Progenitor cell of endocrine pancreas (in vitro differentiated cells): ENCODE measurements at places on chromosomes 5 and 9. TPM values are rescaled to one million over a fixed set of nuclear protein-coding genes. Genes with fewer than 3 reads are reported as not detected.
A peak's percentile ranks its signal among the peaks of the same experiment; 100 is the strongest.

- DNase-seq = no peak
- no peaks in the 10 kb centered on the region for H3K4me1 ChIP-seq
- H3K27ac ChIP-seq = no peak overlapping the region
These were observed 98.9 kb downstream of the MELK start for GRCh38 chr9:36671561-36671960.

DNA sequence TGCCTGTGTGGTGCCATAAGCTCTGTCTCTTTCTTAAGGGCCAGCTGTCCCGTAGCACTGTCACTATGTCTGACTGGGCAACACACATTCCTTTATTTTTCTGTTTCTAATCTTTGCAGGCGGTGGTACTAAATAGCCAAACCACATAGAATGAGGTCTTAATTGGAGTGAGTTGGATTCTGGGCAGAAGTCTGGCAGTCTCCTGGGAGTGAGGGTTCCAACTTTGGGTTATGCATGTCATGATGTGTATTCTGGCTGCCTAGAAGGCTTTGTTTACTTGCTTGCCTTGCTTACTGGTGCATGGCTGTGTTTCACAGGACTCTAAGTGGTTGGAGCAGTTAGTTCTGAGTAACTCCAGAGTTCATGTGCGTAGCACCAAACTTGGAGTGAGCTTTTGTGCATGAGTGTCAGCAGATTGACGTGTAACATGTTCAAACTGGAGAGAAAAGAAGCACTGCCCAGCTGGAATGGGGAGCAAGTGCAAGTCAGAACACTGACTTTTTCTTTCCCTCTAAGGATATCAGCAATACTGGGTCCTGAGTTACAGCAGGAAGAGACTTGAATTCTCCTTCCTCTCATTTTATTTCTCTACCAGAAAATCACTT, 185.8 kb downstream of the PCSK1 start:
- H3K36me3 ChIP-seq = peaks cover 2% of the 10 kb centered on the region
- H3K27me3 ChIP-seq = no peaks in the 10 kb centered on the region
- DNase-seq = no peak
- H3K4me1 ChIP-seq = peaks cover 51% of the 10 kb centered on the region
- no peak overlapping the region for H3K4me3 ChIP-seq

- no peak overlapping the region for H3K27ac ChIP-seq
- no peak for DNase-seq
- peaks cover 7% of the 10 kb centered on the region for H3K27me3 ChIP-seq
- no peaks in the 10 kb centered on the region for H3K4me1 ChIP-seq
- no peak overlapping the region for H3K4me3 ChIP-seq
These were observed 162.0 kb upstream of the S1PR3 start for GRCh38 chr9:88829276-88829675.

DNA sequence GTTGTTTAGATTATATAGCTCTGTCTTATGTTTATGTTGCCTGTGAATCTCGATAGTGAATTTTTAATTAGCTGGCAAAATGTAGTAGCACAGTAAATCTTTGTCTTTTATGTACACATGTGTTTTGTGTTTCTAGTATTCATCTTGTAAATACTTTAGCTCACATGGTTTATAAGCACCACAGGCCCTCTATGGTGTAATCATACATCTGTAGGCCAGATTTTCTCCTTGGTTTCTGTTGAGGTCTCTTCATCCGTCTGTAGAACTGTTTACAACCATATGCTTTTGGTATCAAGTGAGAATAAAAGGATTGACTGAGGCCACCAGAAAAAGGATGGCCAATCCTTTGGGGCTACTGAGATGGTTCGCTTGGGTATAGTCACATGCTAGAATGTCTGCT, 45.0 kb downstream of the PRR16 start:
- H3K27ac ChIP-seq = no peak overlapping the region
- no peak for DNase-seq
- no peak overlapping the region for H3K4me3 ChIP-seq
- no peaks in the 10 kb centered on the region for H3K4me1 ChIP-seq
- no peaks in the 10 kb centered on the region for H3K36me3 ChIP-seq

- peak overlapping the region; percentile 47 for H3K27ac ChIP-seq
- no peak for DNase-seq
- no peak overlapping the region for H3K4me3 ChIP-seq
- peaks cover 35% of the 10 kb centered on the region for H3K27me3 ChIP-seq
- H3K4me1 ChIP-seq = peaks cover 8% of the 10 kb centered on the region
- H3K36me3 ChIP-seq = peaks cover 1% of the 10 kb centered on the region
These were observed 32.0 kb downstream of the PLAC8L1 start for GRCh38 chr5:146073239-146073900.

- DNase-seq = no peak
- no peaks in the 10 kb centered on the region for H3K36me3 ChIP-seq
- peaks cover 2% of the 10 kb centered on the region for H3K4me1 ChIP-seq
- H3K4me3 ChIP-seq = no peak overlapping the region
- H3K27ac ChIP-seq = peak overlapping the region; percentile 3
These were observed 64.8 kb downstream of the ATP10B start for GRCh38 chr5:160787240-160787639.

DNA sequence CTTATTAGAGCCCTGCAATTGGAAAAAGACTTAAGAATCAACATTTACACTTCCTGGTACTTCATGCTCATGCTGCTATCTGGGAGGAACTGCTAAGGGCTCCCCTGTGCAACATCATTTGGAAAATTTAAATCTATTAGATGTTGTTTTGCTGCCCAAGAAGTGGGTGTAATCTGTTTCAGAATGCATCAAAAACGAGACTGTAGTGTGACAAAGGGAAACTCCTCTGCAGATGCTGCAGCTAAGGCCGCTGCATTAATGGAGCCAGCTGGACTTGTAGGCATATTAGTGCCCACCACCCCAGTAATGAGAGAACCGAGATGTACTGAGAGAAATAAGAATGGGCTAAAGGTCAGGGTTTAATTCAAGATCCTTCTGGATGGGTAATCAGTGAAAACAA, 11.1 kb upstream of the PAIP1 start:
- peaks cover 2% of the 10 kb centered on the region for H3K4me1 ChIP-seq
- no peak overlapping the region for H3K27ac ChIP-seq
- H3K4me3 ChIP-seq = no peak overlapping the region
- H3K27me3 ChIP-seq = no peaks in the 10 kb centered on the region
- no peak for DNase-seq

DNA sequence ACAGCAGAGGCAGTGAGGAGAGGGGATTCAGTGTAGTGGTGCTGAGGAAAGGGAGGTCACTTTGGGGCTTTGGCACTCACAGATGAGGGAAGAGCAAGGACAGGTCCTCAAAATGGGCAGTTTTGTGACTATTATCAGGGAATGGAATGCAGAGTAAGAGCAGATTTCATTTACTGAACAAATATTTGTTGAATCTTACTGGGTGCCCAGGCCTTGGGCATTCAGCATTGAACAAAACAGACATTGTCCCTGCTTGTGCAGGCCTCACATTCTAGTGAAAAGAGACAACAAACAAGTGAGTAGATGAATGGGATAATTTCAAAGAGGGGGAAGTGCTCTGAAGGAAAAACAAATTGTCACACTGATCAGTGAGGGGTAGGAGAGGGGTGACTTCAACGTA, 404.1 kb downstream of the DMRT2 start:
- H3K4me1 ChIP-seq = peaks cover 20% of the 10 kb centered on the region
- H3K27ac ChIP-seq = peak overlapping the region; percentile 43
- DNase-seq = no peak
- no peaks in the 10 kb centered on the region for H3K27me3 ChIP-seq

- no peak for DNase-seq
- no peak overlapping the region for H3K27ac ChIP-seq
- no peaks in the 10 kb centered on the region for H3K27me3 ChIP-seq
- H3K36me3 ChIP-seq = peaks cover 4% of the 10 kb centered on the region
- no peak overlapping the region for H3K4me3 ChIP-seq
- H3K4me1 ChIP-seq = peaks cover 2% of the 10 kb centered on the region
These were observed 150.6 kb upstream of the ATP10B start for GRCh38 chr5:161002571-161003074.

- H3K27me3 ChIP-seq = no peaks in the 10 kb centered on the region
- H3K4me3 ChIP-seq = no peak overlapping the region
- no peaks in the 10 kb centered on the region for H3K36me3 ChIP-seq
- DNase-seq = no peak
- H3K4me1 ChIP-seq = no peaks in the 10 kb centered on the region
These were observed 719.0 kb downstream of the PTPRD start for GRCh38 chr9:9893837-9894236.

DNA sequence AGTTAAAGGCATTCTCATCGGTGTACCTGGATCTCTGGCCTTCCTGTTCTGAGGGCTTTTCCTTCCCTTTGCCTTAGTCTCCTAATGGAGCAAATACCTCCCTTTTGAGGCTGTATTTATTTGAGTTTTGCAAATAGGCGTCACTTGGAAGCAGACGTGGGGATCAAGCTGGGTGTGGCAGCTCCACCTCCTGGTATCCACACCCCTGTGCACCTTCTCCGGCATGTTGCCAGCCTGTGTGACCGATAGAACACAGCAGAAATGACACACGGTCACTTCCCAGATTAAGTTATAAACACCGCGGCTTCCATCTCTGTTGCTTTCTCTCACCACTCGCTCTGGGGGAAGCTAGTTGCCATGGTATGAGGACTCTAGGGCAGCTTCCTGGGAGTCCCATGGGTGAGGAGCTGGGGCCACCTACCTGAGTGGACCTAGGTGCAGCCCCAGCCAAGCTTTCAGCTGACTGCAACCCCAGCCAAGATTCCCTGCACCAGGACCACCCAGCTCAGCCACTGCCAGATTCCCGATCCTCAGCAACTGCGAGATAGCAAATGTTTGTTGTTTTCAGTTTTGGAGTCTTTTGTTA, 214.4 kb upstream of the MVB12B start:
- H3K36me3 ChIP-seq = no peaks in the 10 kb centered on the region
- peaks cover 57% of the 10 kb centered on the region for H3K27me3 ChIP-seq

- H3K27ac ChIP-seq = peak overlapping the region; percentile 48
- peak overlapping the region; percentile 95 for H3K4me3 ChIP-seq
- H3K36me3 ChIP-seq = peaks cover 8% of the 10 kb centered on the region
- peaks cover 31% of the 10 kb centered on the region for H3K4me1 ChIP-seq
- no peaks in the 10 kb centered on the region for H3K27me3 ChIP-seq
These were observed 1.0 kb upstream of the ALDH1B1 start for GRCh38 chr9:38391278-38392118.

DNA sequence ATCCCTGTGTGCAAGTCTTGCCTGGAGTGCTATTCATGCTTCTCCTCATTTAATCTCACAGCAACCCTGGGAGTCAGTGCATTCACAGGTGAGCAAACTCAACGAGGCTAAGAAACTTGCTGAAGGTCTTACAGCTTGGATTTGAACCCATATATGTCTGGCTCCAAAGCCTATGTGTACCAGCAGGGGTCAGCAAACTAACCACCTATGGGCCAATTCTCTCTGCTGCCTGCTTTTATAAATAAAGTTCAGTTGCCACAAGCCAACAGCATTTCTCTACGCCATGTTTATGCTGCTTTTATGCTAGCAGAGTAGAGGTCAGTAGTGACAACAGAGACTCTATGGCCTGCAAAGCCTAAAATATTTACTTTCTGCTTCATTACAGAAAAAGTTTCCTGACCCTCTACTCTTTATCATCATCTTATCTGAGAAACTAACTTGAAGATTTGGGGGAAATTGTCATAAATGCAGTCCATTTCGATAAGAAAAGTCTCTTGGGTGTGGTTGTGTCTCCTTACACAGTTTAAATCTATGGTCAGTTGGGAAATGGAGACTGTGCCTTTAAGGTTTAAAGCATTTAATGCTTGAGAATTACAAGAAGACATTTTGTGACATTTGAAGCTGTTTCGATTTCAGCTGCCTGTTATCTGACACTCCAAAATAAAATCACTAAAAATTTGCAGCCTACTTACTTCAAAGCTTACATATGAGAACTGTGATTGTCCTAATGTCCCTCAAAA, 137.7 kb downstream of the PRELID2 start:
- no peak overlapping the region for H3K27ac ChIP-seq
- no peaks in the 10 kb centered on the region for H3K27me3 ChIP-seq
- no peaks in the 10 kb centered on the region for H3K36me3 ChIP-seq
- no peak overlapping the region for H3K4me3 ChIP-seq
- no peaks in the 10 kb centered on the region for H3K4me1 ChIP-seq
- DNase-seq = no peak

- no peaks in the 10 kb centered on the region for H3K27me3 ChIP-seq
- H3K4me1 ChIP-seq = no peaks in the 10 kb centered on the region
- no peak overlapping the region for H3K4me3 ChIP-seq
- H3K36me3 ChIP-seq = no peaks in the 10 kb centered on the region
These were observed 124.4 kb downstream of the WDR41 start for GRCh38 chr5:77367741-77368140.

DNA sequence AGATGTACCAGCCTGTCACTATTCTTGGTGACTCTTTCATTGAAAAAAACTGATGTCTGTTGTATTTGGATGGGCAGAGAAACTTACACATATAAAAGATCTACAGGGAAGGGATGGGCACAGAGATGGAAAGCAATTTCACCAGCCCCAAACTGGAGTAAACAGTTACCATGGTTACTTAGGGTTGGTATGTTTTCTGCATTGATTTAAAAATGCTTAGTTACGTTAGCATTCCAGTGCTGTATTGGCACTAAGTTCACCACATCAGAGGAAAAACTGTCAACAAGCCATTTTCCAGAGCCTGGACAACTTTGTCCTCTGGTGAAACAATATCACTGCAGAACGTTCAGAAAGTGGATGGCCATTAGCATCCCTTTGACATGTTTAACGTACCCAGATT, 28.0 kb downstream of the MARCHF3 start:
- H3K4me1 ChIP-seq = peaks cover 20% of the 10 kb centered on the region
- no peak for DNase-seq
- H3K27ac ChIP-seq = no peak overlapping the region
- H3K27me3 ChIP-seq = no peaks in the 10 kb centered on the region
- H3K36me3 ChIP-seq = peaks cover 1% of the 10 kb centered on the region

GRCh38 chr5:98163796-98164493, 609.5 kb upstream of the RGMB start:
- DNase-seq = no peak
- H3K27ac ChIP-seq = no peak overlapping the region
- H3K27me3 ChIP-seq = no peaks in the 10 kb centered on the region
- no peaks in the 10 kb centered on the region for H3K36me3 ChIP-seq
- peaks cover 1% of the 10 kb centered on the region for H3K4me1 ChIP-seq

- DNase-seq = no peak
- H3K4me3 ChIP-seq = no peak overlapping the region
- no peak overlapping the region for H3K27ac ChIP-seq
- H3K36me3 ChIP-seq = peaks cover 18% of the 10 kb centered on the region
- no peaks in the 10 kb centered on the region for H3K27me3 ChIP-seq
These were observed 9.1 kb downstream of the CHMP5 start for GRCh38 chr9:33273972-33274328.

GRCh38 chr9:33306037-33306436, 15.7 kb downstream of the NFX1 start:
- no peaks in the 10 kb centered on the region for H3K4me1 ChIP-seq
- H3K4me3 ChIP-seq = no peak overlapping the region
- no peak for DNase-seq
- no peak overlapping the region for H3K27ac ChIP-seq
- H3K27me3 ChIP-seq = no peaks in the 10 kb centered on the region

Gene ACTBL2
- not detected in 2 replicates for total RNA-seq

Gene TMC1
- not detected in 2 replicates for total RNA-seq

Gene EPB41L4B
- 7.7 and 7.8 TPM in 2 replicates for total RNA-seq

Gene TRMO
- 14.2 and 15.6 TPM in 2 replicates for total RNA-seq

Gene CAMK4
- 2.1 and 2.3 TPM in 2 replicates for total RNA-seq

Gene IPO11
- 32.7 and 36.2 TPM in 2 replicates for total RNA-seq

Gene ADRB2
- 0.12 and 0.22 TPM in 2 replicates for total RNA-seq

Gene S1PR3
- total RNA-seq = 1.6 and 1.7 TPM in 2 replicates
